ENCODE measurements at places on chromosomes 13 and 19.

DNA sequence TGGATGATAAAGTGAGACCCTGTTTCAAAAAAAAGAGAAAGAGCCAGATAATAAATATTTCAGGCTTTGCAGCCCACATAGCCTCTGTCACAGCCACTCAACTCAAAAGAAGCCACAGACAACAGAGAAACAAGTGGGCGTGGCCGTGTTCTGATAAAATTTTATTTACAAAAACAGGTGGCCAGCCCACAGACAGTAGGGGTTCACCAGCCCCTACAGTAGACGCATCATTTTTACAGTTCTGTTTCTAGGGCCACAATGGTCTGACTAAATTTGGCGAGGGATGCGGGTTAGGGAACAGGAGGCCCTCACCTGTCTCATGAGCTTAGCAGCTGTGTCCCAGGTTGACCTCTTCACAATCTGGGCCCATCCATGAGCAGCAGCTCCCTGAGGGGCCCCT lies 59.5 kb downstream of the ARHGEF18 start:
- DNase-seq = no peak

GRCh38 chr13:105634059-105634458 lies 901.4 kb downstream of the EFNB2 start:
- DNase-seq = no peak

DNA sequence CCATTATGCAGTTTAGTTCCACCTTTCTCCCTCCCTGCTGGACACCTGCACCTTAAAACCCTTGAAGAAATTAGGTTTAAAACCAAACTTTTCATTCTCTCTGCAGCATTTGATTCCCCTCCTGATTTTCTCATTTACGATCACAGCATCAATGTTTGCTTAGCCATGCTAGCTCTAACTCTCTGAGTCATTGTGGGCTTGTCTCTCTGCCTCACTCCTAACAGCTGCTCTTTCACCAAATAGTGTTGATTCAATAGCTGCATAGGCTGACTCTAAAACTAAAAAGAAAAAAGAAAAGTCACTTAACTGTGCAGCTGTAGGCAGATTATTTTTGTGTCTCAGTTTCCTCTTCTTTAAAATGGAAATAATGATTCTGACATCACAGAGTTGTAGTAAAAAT lies 1124.9 kb downstream of the DIAPH3 start:
- DNase-seq = no peak

DNA sequence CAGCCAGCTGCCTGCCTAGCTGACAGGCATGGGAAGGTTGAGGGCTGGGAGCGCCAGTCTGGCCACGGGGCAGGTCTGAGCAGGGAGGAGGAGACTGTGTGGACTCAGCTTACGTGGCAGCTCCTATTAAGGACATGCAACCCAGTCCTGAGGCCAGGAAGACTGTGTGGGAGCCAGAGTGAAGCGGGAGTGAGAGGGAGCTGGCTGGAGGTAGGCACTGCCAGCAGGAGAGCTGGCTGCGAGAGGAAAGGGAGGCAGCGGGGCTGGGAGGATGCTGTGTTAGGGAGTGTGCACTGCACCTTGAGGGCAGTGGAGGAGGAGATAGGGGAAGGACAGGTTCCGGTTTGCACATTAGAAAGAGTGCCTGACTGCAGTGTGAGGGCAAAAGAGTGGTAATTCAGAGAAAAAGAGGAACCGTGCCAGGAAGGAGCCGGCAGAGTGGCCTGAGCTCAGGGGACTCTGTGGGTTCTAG lies 99.2 kb downstream of the SLC7A1 start:
- no peak for DNase-seq

DNA sequence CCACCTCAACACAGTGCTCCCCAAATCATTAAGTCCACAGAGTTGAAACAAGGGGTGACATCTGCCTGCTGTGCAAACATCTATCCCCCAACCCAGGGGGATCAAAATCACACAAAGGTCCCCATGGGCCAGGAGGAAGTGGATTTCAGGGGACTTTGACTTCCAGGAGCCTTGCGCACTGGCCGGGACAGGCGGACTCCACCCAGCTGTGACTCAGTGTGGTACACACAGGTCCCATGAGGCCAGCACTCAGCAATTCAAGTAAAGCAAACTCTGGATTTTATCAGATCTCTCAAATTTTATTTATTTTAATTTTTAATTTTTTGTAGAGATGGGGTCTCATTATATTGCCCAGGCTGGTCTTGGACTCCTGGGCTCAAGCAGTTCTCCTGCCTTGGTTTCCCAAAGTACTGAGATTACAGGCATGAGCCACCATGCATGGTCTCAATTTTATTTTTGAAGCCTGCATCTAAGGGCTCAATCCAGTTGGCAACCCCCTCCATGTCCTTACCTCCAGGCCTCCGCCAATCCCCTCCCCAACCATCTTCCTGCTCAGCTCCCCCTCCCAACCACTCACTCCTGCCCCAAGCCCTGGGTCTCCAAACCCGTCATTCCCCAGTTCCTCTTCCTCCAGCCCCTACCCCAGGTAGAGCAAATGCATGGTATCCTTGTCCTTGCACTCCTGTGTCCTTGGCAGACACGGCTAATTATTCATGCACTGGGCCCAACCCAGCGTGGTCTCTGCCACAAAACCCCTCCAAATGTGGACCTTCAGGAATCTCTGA lies 18.2 kb downstream of the ARHGAP33 start:
- no peak for DNase-seq

DNA sequence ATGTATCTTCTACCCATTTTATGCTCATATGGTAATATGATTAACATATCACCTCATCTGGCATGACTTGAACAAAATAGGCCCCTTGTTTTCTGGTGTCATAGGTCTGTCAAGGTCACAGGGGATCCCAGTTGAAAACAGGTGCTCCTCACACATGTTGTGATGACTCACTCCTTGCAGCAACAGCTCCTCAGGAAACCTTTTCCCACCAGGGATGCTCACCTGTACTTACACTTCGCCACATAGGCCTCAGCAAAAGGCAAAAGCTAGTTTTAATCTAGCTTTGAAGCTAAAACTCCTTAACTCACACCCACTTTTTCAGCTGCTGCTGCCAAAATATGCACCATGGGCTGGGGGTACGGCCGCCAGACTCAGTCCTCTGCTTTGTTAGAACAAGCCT lies 110.0 kb upstream of the SOX21 start:
- no peak for DNase-seq

DNA sequence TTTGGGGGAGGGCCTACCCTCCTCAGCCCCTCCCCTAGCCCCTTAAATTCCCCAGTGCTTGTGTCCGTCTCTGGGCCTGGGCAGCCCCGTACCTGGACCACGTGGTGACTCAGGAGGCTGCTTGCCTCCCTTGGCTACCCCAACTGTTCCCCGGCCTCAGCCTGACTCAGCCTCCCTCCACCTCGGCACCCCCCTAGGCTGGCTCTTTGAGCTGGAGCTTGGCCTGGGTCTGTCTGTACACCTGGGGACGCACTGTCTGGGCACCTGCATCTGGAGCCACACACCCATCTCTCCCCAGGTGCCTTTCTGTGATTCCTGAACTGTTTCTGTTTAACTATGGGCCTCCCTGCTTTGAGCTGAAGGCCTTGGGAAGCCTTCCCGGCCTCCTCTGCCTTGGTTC lies 1.8 kb upstream of the KLK14 start:
- peak; percentile 60 for DNase-seq

DNA sequence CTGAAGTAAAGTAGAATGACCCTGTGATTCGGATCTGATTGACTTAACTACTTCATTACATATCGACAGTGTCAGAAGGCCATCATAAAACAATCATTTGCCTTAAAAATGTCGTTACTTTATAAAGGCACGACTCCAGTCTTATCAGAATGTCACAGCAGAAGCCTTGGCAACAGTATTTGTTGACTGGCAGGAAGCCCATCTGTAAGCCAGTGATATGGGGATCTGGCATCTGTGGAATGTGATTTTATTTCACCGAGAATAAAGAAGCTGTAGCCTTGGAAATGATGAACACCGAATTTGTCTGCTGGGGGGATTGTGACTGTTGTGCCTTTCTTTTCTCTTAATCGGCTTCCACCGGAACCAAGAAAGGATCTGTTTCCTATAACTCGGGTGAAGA lies 362.5 kb downstream of the TDRD3 start:
- no peak for DNase-seq

DNA sequence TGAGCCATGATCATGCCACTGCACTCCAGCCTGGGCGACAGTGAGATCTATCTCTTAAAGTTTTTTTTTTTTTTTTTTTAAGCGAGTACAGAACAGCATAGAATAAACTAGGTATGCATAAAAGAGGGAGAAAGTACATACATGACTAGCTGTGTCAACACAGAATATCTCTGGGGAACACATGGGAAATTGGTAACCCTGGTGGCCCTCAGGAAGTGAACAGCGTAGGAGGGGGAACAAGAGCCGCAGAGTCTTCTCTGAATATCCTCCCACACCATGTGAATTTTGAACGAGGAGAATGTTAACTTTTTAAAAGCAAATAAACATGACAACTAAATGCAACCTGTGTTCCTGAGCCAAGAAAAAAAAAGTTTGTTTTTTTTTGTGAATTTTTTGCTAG lies 15.2 kb downstream of the PHLDB3 start:
- no peak for DNase-seq

- DNase-seq = no peak
Observed at GRCh38 chr13:111945086-111945485, 121.9 kb upstream of the SOX1 start.

DNA sequence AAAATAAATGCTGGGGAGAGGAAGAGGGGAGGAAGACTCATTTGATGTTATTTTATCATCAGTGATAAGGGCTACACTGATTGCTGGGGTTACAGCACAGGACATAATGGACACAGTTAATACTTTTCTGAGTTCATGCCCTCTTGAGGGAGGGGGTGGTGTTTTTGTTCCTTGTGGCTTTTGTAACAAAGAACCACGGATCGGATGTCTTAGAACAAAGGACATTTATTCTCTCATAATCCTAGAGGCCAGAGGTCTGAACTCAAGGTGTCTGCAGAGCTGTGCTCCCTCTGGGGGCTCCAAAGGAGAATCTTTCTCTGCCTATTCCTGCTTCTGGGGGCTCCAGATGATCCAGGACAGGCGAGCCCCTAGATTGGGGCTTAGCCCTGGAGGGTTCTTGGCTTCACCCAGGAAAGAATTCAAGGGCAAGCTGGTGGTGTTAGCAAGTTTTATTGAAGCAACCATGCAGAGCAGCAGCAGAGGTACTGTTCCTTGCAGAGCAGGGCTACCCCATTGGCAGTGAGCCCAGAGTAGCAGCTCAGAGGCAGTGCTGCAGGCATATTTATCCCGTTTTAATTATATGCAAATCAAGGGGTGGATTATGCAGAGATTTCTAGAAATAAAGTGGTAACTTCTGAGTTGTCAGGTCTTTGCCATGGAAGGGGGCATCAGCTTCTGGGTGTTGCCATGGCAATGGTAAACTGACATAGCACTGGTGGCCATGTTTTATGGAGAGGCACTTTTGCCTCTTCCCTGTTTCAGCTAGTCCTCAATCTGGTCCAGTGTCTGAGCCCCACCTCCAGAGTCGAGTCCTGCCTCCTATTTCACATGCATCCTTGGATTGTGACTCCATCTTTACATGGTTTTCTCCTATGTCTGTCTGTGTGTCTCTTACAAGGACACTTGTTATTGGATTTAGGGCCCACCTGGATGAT lies 18.0 kb downstream of the VAV1 start:
- DNase-seq = no peak

DNA sequence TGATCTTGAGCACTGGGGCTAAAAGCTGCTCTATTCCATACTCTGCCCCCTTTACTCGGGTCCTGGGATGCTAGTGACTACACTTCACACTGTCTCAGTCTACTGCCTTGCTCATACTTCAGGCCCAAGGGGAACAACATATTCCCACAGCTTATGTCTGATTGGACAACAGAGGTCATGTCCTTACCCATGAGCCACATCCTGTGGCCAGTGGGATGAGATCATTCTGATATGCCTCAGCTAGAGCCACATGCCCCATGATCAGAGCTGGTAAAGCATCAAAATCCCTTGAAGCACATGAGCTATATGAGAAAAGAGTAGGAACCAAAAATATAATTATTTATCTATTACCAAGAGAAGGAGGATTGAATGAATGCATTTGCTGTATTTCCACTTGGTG lies 290.1 kb upstream of the TSHZ3 start:
- no peak for DNase-seq

DNA sequence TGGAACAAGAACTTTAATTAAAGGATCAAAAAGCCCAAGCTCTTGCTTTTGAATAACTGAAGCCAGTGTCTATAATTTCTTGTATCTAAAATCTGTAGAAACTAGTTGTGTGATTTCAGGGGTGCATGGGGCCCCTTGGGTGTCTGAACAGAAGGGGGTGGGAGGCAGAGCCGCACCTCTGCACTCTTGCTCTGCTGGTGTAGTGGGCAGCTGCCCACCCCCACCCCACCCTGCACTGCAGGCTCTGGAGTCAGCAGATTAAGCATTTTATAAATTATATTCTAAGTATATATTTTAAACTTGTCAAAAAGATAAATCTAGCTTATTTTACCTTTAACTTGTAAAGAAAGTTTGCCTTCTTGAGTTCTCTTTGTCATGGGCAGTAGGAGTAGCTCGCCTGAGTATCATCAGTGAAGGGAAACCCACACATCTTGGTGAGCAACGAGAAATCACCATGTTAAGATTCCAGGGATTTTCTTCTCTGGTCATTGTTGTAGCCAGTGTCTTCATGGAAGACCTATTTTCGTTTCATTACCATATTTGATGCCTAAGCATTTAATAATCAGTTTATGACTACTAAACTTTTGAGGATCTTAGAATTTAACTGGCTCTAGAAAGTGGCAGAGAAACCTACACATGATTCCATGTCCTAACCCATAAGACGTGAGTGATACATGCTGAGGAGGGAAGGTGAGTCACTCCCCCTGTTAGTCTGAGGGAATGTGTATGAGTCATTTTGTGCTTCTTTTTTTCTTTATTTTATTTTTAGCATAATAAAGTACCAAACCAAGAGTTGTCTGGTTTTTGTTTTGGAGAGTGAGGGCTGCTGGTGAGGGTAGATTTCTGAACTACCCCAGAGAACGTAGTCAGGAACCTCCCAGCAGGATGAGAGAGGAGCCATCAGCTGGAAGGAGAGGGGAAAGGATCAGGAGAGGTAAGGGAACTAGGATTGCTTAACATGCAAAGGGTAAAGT lies 7.7 kb downstream of the UBE2L5 start:
- DNase-seq = no peak

DNA sequence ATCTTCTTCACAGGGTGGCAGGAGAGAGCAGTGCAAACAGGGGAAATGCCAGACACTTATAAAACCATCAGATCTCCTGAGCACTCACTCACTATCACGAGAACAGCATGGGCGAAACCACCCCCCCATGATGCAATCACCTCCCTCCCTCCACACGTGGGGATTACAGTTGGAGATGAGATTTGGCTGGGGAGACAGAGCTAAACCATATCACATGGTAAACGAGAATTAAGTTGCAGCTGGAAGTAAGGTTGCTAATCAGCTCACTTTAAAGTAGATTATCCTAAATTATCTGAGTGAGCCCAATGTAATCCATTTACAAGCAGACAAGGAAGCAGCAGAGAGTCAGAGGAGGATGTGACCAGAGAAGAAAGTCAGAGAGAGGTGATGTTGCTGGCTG lies 102.2 kb upstream of the IPO5 start:
- no peak for DNase-seq

- DNase-seq = no peak
Observed at GRCh38 chr13:77719128-77719527, 21.6 kb downstream of the SLAIN1 start.

Data from aorta (tissue), 5 donors.